ENCODE measurements at places on chromosomes 11 and 22. TPM values are rescaled to one million over a fixed set of nuclear protein-coding genes. Genes with fewer than 3 reads are reported as not detected.

Gene OR52H1
- total RNA-seq: 0.05 TPM

Gene OR2D3
- total RNA-seq: not detected

Gene PHLDB1
- total RNA-seq: 4.0 TPM

Gene PGA5
- total RNA-seq: 0.19 TPM

Gene CHADL
- total RNA-seq: 1.7 TPM

Gene TNNT3
- total RNA-seq: 15.8 TPM

Gene OR8A1
- total RNA-seq: not detected

Gene NADSYN1
- total RNA-seq: 47.9 TPM

Gene C11orf21
- total RNA-seq: 2.4 TPM

Gene INS
- 0.42 TPM for total RNA-seq

- peak overlapping the region; percentile 71 for H3K4me3 ChIP-seq
- H3K27ac ChIP-seq: no peak overlapping the region
- H3K4me1 ChIP-seq: peaks cover 7% of the 10 kb centered on the region
- H3K36me3 ChIP-seq: no peaks in the 10 kb centered on the region
Measured at GRCh38 chr11:124876818-124877630, 11.8 kb downstream of the ROBO3 start.

- H3K4me1 ChIP-seq: peaks cover 4% of the 10 kb centered on the region
- no peak overlapping the region for H3K4me3 ChIP-seq
- no peaks in the 10 kb centered on the region for H3K36me3 ChIP-seq
- DNase-seq: no peak
- H3K27ac ChIP-seq: no peak overlapping the region
- peaks cover 35% of the 10 kb centered on the region for H3K27me3 ChIP-seq
Measured at GRCh38 chr11:44725757-44726282, 942 bp upstream of the TSPAN18 start.

DNA sequence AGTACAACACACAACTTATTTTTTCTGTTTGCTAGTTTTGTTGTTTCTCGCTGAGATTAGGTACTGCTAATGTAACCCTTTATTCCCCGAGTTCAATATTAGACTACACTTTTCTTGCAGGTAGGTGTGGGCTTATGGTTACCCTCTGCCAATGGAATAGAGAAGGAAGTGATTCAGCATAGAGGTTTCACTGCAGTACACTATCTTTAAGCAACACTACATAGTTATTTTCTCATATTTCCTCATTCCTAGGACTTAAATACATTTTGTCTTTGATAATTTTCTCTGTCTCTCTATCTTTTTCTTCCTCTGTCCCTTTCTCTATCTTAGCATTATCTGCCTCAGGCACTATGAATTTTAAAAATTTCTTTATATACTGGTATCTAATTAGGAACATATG lies 791.0 kb downstream of the FAM181B start:
- no peaks in the 10 kb centered on the region for H3K4me1 ChIP-seq
- no peak overlapping the region for H3K4me3 ChIP-seq
- DNase-seq: no peak
- no peaks in the 10 kb centered on the region for H3K36me3 ChIP-seq

DNA sequence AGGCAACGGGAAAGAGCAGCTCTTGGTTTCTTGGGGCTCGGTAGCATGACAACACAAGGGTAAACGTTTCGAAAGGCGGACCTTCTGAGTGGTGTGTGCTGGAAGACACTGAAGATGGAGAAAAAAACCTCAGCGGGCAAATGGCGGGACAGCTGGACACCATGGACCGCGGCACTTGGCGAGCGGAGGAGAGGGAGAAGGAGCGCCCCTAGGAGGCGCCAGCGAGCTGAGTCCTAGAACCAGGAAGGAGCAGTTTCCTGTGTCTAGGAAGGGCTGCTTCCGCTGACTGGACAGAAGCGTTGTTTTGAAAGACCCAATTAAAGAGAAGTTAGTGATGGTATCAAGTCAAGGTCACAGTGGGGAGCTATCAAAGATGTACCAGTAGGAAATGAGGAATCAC lies 44.0 kb upstream of the OPCML start:
- DNase-seq: no peak
- H3K4me3 ChIP-seq: no peak overlapping the region
- H3K4me1 ChIP-seq: no peaks in the 10 kb centered on the region
- H3K36me3 ChIP-seq: no peaks in the 10 kb centered on the region
- no peak overlapping the region for H3K27ac ChIP-seq

GRCh38 chr11:22707119-22707899 lies 40.9 kb downstream of the GAS2 start:
- H3K36me3 ChIP-seq: no peaks in the 10 kb centered on the region
- H3K27ac ChIP-seq: no peak overlapping the region
- H3K4me3 ChIP-seq: no peak overlapping the region
- no peak for DNase-seq
- no peaks in the 10 kb centered on the region for H3K27me3 ChIP-seq

DNA sequence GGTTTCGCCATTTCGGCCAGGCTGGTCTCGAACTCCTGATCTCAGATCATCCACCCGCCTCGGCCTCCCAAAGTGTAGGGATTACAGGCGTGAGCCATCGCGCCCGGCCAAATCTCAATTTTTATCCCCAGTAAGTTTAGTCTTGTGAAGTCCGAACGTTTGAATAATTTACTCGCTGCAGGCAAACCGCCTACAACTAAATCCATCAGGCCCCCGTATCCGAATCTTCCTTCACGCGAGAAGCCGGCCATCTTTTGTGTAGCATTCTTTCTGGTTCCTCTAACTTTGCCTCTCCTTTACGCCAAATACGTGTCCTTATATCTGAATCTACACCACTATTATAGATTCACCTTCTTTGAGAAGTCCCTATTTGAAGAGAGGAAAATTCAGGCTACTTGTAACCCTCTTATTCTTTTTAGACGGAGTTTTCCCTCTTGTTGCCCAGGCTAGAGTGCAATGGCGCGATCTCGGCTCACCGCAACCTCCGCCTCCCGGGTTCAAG lies 581 bp upstream of the EIF3L start:
- H3K4me1 ChIP-seq: peaks cover 16% of the 10 kb centered on the region
- no peak for DNase-seq
- H3K27ac ChIP-seq: peak overlapping the region; percentile 74
- H3K4me3 ChIP-seq: peak overlapping the region; percentile 98
- H3K36me3 ChIP-seq: peaks cover 24% of the 10 kb centered on the region

GRCh38 chr22:39833610-39834009 lies 60.0 kb downstream of the ENTHD1 start:
- H3K27me3 ChIP-seq: no peaks in the 10 kb centered on the region
- no peak for DNase-seq
- no peak overlapping the region for H3K4me3 ChIP-seq
- peaks cover 4% of the 10 kb centered on the region for H3K4me1 ChIP-seq

GRCh38 chr22:23234409-23235161 lies 54.3 kb downstream of the BCR start:
- H3K4me1 ChIP-seq: peaks cover 28% of the 10 kb centered on the region
- no peak for DNase-seq

GRCh38 chr11:115981814-115982471 lies 477.7 kb upstream of the CADM1 start:
- H3K4me1 ChIP-seq: no peaks in the 10 kb centered on the region
- no peak for DNase-seq
- H3K27ac ChIP-seq: no peak overlapping the region
- no peaks in the 10 kb centered on the region for H3K36me3 ChIP-seq
- H3K4me3 ChIP-seq: no peak overlapping the region

DNA sequence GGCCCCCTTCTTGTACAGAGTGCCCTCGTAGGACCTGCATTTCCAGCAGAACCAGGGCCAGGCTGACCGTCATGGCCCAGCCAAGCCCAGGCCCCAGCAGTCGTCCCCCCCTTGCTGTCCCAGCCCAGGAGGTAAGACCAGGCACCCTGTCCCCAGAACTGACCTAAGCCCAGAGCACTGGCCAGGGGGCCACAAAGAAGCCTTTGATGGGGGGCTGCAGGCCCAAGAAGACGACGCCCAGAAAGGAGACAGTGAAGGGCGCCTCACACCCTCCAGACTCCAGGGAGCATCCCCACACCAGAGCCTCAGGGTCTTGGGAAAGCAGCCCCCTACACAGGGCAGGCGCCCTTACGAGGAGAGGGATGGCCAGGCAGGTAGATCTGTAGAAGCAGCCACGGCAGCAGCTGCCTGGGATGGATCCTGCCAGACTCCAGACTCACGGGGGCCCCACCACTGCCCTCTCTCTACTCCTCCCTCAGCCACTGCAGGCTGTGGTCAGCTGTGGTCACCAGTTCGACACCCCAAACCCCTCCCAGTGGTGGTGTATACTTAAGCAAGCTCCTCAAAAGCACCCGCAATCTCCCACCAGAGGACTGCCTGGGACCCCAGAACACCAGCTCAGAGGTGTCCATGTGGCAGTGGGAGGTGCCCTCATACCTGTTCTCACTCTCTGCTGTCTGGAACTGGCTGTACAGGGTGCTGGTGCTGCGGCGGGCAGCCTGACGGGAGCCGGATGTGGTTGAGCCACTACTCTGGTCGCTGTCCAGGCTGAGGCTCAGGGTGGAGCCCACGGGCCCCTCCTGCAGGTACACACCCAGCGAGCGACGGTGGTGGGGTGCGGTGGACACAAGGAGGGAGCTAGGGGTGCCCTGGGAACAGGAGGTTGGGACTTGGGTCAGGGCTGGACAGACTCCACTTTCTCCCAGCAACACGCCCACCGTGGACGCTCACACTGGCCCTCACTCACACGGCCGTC lies 27.0 kb downstream of the SBF1 start:
- peaks cover 86% of the 10 kb centered on the region for H3K36me3 ChIP-seq
- H3K27ac ChIP-seq: no peak overlapping the region
- H3K4me3 ChIP-seq: no peak overlapping the region
- no peak for DNase-seq

DNA sequence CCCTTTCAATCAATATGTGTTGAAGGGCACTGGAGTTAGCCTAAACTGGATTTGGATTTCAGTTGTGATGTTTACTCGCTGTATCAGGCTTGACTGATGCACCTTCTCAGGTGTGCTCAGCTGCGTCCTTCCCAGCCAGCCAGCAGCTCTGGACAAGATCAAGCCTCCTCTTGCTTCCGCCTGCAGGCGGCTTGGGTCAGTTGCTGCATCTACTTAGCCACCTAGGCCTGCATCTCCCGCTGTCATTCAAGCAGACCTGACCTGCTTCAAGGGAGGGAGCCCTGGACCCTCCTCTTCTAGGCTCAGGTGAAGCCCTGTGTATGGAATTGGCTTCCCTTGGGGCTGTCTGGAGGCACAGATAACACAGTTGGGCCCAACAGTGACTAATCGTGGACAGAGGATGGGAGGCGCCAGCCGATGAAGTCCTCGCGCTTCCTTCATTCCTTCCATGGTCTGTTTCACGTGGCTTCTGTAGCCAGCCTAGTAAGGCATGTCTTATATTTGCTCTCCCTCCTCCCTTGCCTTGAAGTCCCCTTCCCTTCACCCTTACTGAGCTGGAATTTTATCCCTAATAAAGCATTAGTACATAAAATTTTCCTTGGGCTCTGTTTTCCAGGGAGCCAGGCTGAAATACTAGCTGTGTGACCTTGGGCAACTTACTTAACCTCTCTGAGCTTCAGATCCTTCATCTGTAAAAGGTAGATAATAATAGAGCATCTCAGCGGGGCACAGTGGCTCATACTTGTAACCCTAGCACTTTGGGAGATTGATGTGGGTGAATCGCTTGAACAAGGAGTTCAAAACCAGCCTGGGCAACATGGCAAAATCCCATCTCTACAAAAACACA lies 2.1 kb upstream of the LHFPL7 start:
- DNase-seq: no peak
- no peaks in the 10 kb centered on the region for H3K36me3 ChIP-seq
- H3K4me1 ChIP-seq: peaks cover 6% of the 10 kb centered on the region
- H3K4me3 ChIP-seq: no peak overlapping the region
- no peak overlapping the region for H3K27ac ChIP-seq

GRCh38 chr22:32562401-32562800 lies 87.8 kb downstream of the FBXO7 start:
- H3K27ac ChIP-seq: no peak overlapping the region
- no peak overlapping the region for H3K4me3 ChIP-seq
- no peaks in the 10 kb centered on the region for H3K27me3 ChIP-seq
- H3K36me3 ChIP-seq: no peaks in the 10 kb centered on the region

DNA sequence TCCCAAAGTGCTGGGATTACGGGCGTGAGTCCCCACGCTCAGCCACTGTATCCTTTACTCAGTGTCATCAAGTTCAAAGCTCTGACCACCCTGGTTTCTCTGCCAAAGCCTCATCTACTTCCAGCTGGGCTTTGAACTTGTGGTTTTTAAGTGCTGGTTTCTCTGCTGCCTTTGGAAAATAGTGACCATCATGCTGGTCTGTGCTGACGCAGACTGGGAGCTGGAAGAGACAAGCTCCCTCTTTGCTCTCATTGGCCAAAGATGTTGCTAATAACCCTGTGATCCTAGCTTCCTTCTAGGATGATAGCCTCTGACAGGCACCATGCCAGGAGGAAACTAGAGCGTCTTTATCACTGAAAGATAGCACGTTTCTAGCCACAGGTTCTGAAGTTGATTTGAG lies 62.4 kb downstream of the ALX4 start:
- H3K4me3 ChIP-seq: no peak overlapping the region
- peaks cover 4% of the 10 kb centered on the region for H3K36me3 ChIP-seq
- no peak overlapping the region for H3K27ac ChIP-seq
- no peaks in the 10 kb centered on the region for H3K4me1 ChIP-seq

DNA sequence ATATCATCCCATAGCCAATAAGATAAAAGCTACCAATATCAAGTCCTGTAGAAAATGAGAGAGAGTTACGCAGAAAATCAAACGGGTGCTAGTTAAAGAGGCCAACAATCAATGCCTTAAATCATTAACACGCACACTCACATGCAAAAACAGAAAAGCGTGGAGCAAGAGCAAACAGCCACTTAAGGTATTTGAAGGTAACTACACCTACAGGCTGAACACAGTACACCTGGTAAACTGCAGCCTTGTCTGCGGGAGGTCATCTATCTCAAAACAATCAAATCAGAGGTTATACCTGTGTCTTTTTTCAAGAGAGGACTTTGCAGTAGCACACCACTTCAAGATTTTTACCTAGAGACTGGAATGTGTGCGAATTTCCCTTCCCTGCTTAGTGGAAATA lies 23.6 kb downstream of the SLC35F2 start:
- H3K36me3 ChIP-seq: no peaks in the 10 kb centered on the region
- H3K27ac ChIP-seq: no peak overlapping the region
- no peaks in the 10 kb centered on the region for H3K4me1 ChIP-seq
- no peaks in the 10 kb centered on the region for H3K27me3 ChIP-seq
- no peak overlapping the region for H3K4me3 ChIP-seq

All from thymus (tissue), 14 donors.